ENCODE measurements at places on chromosomes 7 and 10.

DNA sequence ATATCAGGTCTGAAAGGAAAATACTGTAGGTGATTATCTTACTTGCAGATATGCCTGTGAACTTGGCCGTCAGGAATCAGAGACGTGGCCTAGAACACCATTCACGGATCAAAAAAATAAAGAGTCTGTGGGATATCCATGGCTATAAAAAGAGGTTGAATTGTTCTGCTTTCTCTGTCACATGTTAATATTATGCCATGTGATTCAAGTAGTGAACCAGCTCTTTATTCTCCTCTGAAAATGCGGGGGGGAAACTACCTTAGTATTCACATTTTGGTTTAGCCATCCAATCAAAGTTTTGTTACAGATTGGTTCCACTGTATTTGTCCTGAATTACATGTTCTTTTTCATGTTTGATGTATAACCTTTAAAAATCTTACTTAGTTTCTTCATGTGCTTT, 120.5 kb downstream of the CCNY start:
- DNase-seq: no peak

GRCh38 chr7:4325732-4326131, 356.4 kb upstream of the FOXK1 start:
- no peak for DNase-seq

- no peak for DNase-seq
Measured at GRCh38 chr10:95188593-95188992, 5.4 kb upstream of the ACSM6 start.

DNA sequence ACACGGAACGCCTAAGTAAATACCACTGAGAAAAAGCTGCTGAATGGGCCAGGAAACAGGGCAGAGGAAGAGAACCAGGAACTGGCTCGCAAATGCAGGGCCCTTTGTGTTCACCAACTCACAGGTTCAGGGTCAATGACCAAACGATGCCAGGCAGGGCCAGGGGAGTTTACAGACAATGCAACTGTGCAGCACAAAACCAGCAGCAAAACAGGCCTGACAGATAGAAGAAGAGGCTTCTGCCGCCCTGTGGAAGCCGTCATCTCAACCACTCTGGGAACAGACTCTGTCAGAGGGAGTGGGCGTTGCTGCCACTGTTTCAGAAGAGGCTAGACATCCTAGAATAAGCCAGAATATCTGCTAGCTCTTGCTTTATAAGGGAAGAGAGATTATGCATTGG, 117.9 kb downstream of the KMT2E start:
- peak; percentile 55 for DNase-seq

- no peak for DNase-seq
Measured at GRCh38 chr7:31309407-31309806, 31.1 kb downstream of the NEUROD6 start.

DNA sequence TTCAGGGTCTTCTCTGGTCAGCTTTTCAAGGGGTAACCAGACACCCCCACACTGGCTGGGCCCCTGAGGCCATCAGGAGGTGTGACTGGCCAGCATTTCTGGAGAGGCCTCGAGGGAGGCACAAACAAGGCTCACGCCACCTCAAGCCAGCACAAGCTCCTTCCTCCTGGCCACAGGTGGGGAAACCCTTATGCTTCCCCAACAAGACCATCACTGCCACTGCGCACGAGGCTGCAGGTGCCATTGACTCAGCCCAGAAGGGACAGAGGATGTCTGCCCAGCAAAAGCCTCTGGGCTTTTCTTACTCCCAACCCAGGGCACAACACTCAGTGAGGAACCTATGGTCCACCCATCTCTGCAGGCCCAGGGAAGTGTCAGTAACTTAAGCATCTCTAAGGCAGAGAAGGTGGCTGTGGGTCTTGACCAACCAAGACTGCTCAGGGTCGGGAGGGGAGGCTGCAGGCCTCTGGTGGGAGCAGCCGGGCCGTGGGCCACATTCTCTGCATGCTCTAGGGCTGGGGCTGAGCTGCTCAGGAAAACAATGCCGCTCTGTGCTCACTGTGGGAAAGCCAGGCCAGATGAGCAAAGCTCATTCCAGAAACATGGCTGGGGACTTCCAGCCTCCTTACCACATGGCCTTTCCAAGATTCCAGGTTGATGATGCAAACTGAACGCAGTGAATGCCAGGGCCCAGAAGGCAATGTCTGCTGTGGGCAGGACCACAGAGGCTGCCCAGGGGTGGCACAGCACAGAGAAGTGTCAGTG, 24.2 kb upstream of the RASSF4 start:
- peak; percentile 54 for DNase-seq

- DNase-seq: no peak
Measured at GRCh38 chr7:153190452-153190851, 430.9 kb downstream of the ACTR3B start.

DNA sequence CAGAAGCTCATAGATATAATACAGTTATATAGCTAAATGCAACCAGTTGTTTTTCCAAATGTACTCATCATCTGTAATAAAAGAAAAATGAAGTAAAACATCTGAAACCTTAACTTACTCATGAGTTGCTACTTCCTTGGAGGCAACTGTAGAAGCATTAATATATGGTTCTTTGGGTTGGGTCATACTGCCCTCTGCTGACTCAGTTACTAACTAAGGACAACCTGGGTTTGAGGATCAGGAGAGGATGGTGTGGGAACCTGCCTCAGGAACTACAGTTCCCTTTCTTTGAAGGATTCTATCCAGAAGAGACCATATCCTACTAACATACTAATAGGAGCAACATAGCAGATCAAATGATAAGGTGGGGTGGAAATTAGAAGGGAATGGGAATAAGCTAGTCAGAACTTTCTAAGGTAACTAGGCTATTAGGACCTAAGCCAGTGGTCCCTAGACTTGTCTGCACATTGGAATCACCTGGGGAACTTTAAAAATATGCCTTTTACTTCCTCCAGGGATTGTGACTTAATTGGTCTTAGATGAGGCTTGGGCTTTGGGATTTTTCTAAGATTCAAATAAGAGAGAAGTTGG, 20.7 kb downstream of the COX15 start:
- no peak for DNase-seq

DNA sequence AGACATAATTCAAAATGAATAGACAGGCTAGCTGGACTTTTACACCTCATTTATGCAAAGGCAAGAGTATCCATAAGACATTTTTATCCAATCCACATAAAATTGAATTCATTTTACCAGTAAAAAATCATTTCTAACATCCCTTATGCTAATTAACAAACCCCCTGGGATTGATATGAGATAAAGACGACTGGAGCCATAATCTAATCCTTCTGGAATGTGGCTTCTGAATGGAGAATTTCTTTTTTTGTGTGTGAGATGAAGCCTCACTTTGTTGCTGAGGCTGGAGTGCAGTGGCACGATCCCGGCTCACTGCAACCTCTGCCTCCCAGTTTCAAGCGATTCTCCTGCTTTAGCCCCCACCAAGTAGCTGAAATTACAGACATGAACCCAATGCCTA, 90.4 kb downstream of the AKR1D1 start:
- DNase-seq: no peak

DNA sequence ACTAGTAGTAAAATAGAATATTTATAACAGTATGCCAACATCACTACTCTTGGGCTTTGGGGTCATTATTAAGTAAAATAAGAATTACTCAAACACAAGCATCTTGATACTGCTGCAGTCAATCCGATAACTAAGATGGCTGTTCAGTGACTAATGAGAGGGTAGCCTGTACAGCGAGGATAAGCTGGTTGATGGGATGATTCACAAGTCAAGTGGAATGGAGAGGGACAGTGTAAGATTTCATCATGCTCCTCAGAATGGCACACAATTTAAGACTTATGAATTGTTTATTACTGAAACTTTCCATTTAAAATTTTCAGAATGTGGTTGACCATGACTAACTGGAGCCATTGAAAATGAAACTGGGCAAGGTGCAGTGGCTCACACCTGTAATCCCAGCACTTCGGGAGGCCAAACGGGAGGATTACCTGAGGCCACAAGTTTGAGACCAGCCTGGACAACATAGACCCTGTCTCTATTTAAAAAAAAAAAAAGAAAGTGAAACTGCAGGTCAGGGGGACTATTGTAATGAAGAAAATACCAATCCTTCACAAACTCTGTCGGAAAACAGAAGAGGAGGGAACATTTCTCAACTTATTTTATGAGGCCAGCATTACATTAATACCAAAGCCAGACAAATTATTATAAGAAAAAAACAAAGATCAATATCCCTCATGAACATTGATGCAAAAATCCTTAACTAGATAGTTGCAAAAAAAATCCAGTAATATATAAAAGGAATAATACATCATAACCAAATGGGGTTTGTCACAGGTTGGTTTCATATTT, 11.2 kb downstream of the AVL9 start:
- DNase-seq: no peak

DNA sequence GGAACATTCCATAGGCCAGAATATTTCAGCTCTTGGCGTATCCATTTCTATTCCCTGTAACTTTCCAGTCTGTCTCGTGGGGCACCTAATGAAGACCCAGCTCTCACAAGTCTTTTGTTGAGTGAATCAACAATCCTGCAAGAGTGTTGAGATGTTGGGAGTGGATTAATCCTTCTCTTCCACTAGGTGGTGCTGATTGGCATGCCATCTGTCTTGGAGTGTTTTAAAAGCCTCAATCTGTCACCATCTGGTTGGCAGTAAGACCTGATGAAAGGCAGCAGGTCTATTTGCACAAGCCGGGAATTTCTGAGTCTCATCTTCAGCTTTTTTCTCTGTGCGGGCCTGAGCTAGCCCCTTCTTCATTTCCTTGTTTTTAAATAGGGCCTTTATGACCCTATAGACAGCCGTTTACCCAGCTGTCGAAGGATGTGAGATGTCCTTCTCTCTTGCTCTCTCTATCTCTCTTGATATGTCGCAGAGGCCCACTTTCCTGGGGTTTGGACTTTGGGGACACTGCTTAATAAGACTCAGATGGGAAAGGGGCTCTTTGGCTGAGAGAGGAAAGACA, 180.5 kb downstream of the ZNF365 start:
- no peak for DNase-seq

GRCh38 chr10:71131096-71131495, 81.3 kb upstream of the UNC5B start:
- no peak for DNase-seq

GRCh38 chr10:61882621-61883370, 18.7 kb upstream of the ARID5B start:
- no peak for DNase-seq

DNA sequence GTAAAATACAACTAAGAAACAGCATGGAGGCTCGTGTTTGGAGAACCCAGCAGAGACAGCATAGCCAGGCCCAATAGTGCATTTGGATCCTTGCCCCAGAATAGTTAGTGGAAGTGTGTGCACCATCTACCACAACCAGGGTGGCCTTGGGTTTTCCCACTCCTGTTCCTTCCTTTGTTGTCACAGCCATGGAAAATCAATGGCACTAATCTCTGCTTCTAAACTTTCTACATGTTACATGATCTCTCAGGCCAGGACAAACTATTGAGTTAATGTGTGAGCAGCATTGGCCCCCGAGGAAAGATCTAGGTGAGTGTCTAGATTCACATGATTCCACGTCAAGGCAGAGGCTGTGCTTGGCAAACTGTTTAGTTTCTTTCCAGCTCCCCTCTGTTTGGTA, 2.0 kb downstream of the CYP3A7 start:
- no peak for DNase-seq

- no peak for DNase-seq
Measured at GRCh38 chr7:73482746-73483145, 39.3 kb downstream of the BAZ1B start.

DNA sequence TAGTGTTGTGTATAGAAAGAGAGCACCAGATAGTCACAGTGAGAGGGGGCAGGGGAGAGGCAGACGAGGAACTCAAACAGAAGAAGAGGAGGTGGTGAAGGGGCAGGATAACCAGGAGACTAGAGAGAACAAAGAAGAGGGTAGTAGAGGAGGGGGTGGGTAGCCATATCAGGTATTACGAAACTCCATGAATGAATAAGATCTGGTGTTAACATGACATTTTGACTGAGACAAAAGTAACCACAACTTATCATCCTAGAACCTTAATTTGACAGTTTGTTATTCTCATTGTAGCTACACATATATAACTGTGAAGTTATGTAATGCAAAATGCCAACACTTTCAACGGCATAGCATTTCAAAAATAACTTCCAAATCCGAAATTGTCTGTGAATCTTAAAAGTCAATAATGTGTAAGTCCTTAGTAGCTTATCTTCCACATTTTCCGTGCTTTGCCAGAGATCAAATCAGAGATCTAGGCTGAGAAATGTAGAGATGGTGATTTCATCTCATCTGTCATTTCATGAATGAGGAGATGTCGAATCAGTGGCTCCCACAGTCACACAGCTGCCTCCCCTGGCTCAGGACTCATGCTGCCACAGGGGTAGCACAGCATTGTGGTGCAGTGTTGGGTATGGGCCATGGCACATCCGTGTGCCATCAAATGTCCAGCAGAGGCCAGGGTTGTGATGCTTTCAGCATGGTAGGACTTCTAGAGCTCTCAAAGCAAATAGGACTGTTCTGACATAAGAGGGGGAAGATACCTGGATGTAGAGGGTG, 202.1 kb downstream of the HECW1 start:
- no peak for DNase-seq

DNA sequence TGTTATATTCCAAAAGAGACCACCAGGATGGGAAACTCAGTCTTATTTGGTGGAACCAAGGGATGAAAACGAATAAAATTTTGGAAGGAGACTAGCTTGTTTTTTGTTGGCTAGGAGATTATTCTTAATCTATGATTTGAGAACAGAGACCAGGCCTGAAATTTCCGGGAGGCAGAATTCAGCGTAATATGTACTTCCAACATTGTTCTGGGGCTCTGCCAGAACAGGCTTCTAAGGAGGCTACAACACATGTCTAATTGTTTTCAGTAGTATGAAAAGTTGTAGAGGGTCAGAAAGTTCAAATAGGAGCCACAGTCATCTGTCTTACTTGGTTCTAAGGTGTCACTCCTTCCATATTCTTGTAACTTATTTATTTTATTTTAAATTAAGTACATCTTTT, 1.7 kb downstream of the DDX21 start:
- DNase-seq: no peak

DNA sequence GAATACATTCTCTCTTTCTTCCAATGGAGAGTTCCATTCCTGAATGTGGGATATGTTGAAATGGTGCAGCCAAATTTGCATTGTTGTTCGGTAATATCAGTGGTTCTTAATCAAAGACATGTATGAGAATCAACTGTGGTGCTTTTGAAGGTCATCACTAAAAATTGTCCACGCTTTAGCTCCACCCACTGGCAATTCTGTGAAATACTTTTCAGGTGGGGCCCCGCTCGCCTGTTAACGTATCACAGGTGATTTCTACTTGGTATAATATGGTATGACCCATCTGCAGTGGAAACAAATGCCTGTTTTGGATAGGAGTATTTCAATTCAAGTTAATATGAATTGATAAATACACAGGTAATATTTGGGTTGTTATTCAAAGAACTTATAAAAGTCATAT, 178.4 kb downstream of the NSUN6 start:
- no peak for DNase-seq

- DNase-seq: no peak
Measured at GRCh38 chr10:70295926-70296325, 12.1 kb upstream of the NPFFR1 start.

- DNase-seq: no peak
Measured at GRCh38 chr10:5663692-5664427, 2.5 kb downstream of the ASB13 start.

- DNase-seq: no peak
Measured at GRCh38 chr7:31595390-31595789, 81.5 kb downstream of the ITPRID1 start.

Data from caudate nucleus (tissue), 63 donors.